ENCODE measurements at places on chromosomes 11 and 22. TPM values are rescaled to one million over a fixed set of nuclear protein-coding genes. Genes with fewer than 3 reads are reported as not detected.

DNA sequence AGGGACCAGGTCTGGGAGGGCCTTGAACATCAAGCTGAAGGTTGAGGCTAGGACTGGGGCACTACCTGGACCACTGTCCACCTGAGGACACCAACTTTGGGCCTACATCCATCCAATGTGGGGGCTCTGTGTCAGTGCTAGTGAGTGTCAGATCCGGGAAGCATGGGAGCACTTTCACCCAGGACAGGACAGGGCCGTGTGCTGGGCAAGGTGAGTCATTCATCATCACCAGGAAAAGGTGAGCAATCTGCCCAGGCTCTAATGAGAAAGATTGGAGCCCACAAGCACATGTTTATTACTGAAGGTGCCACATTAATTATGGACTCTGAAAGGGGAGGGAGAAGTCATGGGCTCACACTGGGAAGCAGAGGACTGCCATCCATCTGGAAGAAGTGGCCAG lies 39.7 kb upstream of the DRD2 start:
- DNase-seq = no peak

GRCh38 chr11:57303990-57304579 lies 20.7 kb downstream of the TNKS1BP1 start:
- DNase-seq = no peak

Gene MTMR3
- total RNA-seq = 50.6 TPM

GRCh38 chr11:65576867-65577755 lies 1.3 kb downstream of the EHBP1L1 start:
- peak; percentile 88 for DNase-seq

Gene INS
- not detected for total RNA-seq

DNA sequence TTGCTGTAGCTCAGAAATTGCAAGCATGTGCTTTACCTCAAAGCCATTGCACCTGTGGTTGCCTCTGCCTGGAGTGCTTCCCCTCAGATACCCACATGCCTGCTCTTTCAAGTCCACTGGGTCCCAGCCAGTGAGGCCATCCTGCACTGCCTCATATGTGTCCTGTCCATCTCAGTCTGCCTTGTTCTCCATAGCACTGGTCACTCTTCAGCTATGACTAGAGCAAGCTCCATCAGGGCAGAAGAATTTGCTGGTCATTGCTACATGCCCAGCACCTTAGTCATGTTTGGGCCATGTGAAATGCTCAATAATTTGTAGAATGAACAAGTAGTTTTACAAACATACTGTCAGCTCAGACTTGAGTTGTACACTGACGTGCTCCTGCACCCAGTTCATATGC lies 64.4 kb upstream of the HORMAD2 start:
- DNase-seq = no peak

DNA sequence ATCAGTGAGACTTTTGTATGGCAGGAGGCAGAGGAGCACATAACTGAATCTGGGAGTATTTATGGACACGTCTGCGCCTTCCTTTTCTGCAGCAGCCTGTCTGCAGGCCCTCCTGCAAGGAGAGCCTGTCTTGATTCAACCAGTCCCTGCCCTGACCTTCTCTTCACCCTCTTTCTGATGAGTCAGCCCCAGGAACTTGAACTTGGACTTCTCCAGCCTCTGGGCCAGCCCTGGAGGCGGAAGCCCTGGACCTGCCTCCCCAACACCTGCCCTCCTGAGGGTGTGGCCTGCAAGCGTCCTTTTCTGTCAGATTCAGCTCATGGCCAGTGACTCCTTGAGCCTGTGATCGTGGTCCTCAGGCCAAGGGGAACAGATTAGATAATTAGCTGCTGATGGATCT lies 20.0 kb downstream of the DAGLA start:
- DNase-seq = peak; percentile 76

Gene CBLIF
- total RNA-seq = not detected

DNA sequence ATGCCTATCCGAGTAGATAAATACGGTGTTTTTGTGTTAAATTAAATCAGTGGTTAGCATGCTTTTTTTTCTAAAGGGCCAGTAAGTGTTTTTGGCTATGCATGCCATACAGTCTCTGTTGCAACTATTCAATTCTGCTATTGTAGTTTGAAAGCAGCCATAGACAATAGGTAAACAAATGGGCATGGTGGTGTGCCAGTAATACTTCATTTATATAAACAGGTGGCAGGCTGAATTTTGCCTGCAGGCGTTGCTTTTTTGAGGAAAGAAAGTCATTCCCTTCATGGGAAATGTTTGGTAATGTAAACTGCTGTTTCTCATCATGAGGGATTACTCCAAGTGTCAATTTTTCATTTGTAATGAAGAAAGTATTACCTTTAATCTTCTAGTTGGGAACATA lies 106.5 kb downstream of the TMEM135 start:
- DNase-seq = no peak

Gene MMP8
- not detected for total RNA-seq

DNA sequence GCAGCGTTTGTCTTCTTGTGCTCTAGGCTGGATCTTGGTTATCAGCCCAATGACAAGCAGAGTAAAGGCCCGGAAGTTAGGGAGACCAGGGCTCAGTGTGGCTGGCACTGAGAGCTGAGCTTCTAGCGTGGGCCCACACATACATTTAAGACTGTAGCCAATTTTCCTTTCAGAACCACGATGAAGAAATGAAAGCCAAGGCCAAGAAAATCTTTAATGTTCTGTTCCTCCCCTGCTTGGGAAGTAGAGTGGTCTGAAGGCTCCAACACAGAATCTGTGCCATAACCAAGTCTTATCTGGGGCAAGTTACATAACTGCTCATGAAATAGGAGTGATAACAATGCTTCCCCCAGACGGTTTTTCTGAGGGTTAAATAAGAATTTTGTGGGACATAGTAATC lies 4.7 kb upstream of the ST3GAL4 start:
- no peak for DNase-seq

Gene APOL3
- total RNA-seq = 58.2 TPM

Gene MMP13
- total RNA-seq = not detected

DNA sequence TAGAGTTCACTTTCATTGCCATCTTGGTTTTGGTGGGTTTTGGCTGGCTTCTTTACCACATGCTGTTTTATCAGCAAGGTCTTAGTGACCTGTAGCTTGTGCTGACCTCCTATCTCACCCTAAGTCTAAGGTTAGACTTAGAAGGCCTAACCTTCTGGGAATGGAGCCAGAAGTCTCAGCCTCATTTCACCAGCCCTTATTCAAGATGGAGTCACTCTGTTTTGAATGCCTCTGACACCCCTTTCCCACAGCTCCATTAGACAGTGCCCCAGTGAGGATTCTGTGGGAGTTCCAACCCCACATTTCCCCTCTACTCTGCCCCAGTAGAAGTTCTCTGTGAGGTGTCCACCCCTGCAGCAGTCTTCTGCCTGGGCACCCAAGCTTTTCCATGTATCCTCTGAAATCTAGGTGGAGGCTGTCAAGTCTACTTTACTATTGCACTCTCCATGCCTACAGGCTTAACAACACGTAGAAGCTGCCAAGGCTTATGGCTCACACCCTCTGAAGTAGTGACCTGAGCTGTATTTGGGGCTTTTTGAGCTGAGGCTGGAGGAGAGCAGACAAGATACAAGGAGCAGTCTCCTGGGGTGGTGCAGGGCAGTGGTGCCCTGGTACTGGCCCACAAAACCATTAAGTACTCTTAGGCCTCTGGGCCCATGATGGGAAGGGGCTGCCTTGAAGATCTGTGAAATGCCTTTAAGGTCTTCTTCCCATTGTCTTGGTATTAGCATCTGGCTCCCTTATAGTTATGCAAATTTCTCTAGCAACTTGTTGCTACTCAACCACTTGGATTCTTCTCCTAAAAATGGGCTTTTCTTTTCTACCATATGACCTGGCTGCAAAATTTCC lies 65.9 kb upstream of the SC5D start:
- no peak for DNase-seq

- DNase-seq = no peak
These were observed 66.0 kb upstream of the TENM4 start for GRCh38 chr11:79506734-79507344.
